CD4-positive, alpha-beta T cell treated with Interleukin-1 beta for 1 hour (primary cell): ENCODE measurements at places on chromosomes 7 and 10.

GRCh38 chr7:50970092-50970491 lies 187.4 kb upstream of the GRB10 start:
- no peak for DNase-seq

DNA sequence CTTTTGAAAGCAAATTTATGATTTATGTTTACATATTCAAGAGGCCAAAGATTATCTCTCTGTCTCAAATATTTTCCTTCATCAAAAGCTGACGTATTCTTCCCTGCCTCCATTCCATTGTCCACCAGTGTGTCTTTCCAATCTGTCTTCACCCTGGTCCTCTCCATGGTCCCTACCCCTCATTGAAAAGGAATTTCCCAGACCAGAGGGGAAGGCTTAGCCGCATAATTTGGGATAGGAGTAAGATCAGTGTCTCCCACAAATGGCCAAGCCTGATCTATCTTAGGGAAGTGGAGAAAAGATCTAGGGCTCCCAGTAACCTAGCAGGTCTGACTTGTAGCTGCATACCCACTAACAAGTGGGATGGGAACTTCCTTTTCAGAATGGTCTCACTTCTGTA lies 46.3 kb upstream of the ZNF800 start:
- no peak for DNase-seq

DNA sequence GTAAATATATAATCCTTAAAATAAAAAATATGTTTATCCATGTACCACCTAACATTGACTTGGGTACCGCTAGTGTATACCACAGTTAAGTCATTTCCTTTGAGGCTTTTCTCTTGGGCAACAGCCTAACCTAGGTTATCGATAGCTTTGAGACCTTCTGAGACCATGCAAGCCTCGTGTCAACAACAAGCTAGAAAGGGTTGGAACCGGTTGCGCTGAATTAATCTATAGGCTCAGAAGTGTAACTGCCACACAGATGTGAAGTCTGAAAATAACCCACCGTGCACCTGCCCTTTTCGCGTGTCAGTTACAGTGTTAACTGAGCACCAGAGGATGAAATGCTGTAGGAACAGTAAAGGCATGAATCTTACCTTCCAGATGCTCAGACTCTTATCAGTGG lies 59.8 kb downstream of the ARID5B start:
- peak; percentile 39 for DNase-seq

DNA sequence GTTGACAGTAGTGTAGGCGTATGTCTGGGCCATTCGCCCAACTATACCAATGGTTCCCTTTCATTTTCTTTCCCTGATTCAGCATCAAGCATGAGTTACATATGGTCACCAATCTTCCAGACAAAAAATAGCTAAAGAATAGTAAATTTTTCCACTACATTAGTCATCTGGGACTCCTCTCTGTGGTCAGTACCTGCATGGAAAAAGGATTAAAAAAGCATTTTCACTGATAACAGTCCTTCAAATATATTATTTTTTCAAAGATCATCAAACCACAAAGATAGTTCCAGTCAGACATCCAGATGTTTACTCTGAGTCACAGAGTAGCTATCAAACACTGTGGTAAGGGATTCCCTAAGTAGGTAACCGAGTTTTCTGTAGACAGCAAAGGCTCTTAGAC lies 302.6 kb upstream of the SEMA3D start:
- DNase-seq, result no peak

DNA sequence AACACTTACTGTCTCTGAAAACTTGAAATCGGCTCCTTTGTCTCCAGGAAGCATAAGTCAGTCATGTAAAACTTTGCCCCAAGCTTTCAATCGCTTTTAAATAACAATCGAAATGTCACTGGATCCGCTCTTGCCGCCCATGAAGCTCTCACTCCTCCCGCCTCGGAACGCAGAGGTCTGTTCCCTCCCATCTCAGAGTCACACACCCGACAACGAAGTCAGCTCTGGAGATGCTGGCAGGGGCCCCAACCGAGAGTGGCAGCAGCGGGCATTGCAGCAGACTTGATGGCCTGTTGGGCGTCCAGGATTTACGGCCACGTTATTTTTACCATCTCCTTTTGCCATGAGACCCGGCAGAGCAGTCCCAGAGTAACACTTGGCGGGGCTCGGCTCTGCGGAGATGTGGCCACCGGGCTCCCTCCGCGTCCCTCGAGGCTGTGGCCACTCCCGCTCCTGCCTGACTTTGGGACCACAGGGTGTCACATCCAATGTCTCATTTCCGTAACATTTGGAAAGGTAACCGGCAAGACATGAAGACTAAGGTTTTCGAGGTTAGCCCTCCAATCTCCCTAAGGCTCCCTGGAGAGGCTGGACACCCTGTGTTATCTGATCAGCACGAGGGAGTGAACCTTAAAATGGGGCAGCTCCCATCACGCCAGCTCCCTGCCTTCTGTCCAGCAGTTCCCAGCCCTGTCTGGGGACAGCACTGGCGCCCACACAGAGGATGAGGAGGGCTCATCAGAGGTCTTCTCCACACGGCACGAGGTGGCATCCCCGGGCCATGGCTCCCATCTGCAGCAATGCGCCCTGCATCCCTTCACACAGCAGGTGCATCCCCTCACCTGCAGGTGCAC lies 62.8 kb upstream of the ADGRA1 start:
- DNase-seq, result no peak

DNA sequence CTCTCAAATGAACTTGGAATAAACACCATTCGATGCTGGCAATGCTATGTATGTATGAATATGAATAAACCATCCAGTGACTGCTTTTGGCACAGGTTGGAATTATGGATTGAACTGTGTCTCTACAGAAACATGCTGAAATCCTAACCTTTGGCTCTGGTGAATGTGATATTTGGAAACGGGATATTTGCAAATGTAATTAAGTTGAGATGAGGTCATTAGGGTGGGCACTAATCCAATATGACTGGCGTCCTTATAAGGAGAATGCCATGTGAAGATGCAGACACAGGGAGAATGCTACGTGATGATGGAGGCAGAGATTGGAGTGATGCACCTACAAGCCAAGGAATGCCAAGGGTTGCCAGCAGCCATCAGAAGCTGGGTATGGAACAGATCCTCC lies 3.4 kb upstream of the ACTR3B start:
- DNase-seq, result no peak

- no peak for DNase-seq
These were observed 610.8 kb downstream of the GATA3 start for GRCh38 chr10:8665322-8665721.

DNA sequence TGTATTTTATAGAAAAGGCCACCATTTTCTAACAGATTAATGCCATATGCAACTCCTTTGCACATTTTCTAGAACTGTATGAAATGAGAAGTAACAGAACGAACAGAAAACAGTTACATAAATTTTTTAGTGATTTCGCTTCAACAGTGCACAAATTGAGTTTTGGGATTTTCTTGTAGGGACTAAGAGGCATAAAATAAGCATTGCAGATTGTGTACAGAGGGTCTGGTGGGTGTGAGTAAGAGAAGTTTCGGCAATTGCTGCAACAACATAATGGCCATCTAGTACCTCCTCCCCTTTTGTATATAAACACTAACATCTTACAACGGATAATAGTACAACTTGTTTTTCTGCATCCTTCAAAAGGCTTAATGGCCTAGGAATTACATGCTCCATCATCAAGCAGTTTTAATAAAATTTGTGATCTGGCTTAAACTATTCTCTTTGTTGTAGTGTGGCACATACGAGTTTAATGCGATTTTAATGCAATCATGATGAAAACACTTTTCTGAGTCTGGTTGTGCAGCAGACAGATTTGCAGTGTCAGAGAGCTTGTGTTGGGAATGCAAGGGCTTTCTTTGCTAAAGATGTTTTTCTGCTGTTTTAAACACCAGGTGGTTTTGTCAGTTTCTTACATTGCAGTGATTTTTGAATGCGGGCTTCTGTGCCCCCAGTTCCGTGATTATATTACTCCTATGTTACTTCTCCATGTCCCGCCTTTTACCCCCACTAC lies 2.9 kb downstream of the GLCCI1 start:
- no peak for DNase-seq

GRCh38 chr10:48740988-48741387 lies 56.3 kb downstream of the WDFY4 start:
- DNase-seq, result no peak

DNA sequence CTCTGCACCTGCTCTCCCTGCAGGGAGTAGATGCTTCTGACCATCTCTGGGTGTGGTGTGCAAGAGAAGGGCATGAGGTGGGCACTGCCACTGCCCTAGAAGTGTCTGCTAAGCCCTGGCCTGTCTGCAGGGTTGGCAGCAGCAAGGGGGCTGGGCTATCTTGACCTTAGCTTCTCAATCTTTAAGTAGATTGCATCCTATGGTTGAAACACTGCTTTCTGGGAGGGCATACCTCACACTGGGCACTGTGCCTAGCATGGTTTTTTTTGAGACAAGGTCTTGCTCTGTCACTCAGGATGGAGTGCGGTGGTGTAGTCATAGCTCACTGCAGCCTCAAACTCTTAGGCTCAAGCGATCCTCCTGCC lies 54.9 kb downstream of the CLIP2 start:
- no peak for DNase-seq

DNA sequence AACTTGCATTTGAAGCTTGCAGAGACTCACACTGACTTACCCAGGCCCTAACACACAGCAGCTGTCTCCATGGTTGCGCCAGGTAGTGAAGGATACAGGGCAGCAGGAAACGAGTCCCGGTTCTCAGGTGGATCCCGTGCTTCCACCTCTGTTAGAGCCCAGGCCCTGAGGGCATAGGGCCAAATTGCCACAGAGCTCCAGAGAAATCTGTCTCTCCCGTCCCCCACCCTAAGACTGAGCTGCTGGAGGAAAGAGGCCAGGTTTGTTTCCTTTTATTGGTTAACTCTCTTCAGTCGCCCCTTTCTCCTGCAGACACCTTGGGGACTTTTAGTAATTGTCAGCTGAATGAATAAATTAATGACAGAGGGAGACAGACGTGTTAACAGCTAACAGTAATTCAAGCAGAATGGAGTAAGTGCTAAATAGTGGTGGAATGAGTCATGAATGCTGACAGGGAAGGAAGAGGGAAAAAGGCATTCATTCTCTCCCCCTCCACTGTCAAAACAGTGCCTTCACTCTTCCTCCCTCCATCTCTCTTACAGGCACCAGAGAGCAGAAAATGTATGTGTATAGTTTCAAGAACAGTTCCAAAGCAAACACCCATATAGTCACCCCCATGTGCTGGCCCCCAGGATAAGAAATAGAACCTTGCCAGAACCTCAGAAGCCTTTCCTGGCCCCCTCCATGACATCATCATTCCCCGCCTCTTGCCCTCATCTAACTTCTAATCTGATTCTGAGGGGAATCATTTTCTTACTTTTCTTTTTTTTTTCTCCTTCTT lies 16.8 kb upstream of the DLG5 start:
- DNase-seq, result no peak

- DNase-seq, result no peak
These were observed 160.6 kb downstream of the ST7 start for GRCh38 chr7:117113871-117114270.

DNA sequence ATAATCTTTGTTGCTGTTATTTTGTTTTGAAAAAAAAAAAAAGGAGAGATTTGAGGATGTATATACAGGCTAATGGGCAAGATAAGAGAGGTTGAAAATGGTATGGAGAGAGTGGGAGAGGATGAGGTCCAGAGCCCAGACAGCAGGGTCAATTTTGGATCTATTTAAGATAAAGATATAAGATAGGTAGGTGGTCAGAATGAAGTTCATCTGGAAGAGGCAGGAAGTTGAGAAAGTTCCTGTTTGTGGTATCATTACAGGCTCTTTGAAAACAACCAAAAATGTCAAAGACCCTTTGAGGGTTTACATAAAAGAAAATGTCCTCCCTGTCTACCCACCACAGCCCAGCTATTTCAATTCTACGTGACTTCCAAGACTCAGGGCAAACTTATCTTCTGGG lies 7.5 kb downstream of the CEP41 start:
- no peak for DNase-seq

- no peak for DNase-seq
These were observed 155.0 kb downstream of the SKAP2 start for GRCh38 chr7:26709210-26709990.

GRCh38 chr10:58576751-58577436 lies 64.2 kb downstream of the BICC1 start:
- DNase-seq, result no peak

- no peak for DNase-seq
These were observed 14.0 kb downstream of the KMT2E start for GRCh38 chr7:105028004-105028403.

- peak; percentile 72 for DNase-seq
These were observed 48.6 kb upstream of the PPIF start for GRCh38 chr10:79298403-79299244.

- peak; percentile 17 for DNase-seq
These were observed 42.6 kb downstream of the ZNF503 start for GRCh38 chr10:75358835-75359421.

DNA sequence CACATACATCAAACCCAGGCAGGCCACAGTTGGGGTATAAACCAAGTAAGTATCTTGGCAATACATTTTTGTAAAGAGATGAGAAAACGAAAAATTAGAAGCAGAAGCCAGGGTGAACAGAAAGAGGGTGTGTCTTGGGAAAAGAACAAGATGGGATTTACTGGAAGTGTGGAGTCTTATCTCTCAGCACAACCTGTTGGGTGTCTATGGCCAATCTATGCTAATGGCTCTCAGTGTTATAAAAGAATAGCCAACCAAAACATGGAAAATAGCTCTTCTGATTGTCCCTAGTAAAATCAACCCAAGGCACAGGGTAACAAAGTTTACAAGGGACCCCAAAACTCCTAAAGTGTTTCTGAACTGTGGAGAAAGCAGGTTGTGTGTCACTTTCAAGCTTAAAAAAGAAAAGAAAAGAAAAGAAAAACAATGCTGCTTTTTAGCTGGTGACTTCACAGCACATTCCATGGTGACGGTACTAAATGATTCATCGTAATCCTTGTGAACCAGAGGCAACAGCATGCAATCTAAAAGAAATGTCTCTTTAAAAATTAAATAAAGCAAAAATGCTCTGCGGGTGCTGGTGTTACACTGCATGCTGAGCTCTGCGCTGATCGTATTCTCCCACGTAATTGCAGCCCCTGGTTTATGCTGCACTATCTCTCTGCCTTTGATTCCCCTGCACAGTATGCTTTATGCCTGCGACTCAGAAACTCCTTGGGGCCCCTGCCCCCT lies 100.8 kb downstream of the C10orf90 start:
- no peak for DNase-seq

DNA sequence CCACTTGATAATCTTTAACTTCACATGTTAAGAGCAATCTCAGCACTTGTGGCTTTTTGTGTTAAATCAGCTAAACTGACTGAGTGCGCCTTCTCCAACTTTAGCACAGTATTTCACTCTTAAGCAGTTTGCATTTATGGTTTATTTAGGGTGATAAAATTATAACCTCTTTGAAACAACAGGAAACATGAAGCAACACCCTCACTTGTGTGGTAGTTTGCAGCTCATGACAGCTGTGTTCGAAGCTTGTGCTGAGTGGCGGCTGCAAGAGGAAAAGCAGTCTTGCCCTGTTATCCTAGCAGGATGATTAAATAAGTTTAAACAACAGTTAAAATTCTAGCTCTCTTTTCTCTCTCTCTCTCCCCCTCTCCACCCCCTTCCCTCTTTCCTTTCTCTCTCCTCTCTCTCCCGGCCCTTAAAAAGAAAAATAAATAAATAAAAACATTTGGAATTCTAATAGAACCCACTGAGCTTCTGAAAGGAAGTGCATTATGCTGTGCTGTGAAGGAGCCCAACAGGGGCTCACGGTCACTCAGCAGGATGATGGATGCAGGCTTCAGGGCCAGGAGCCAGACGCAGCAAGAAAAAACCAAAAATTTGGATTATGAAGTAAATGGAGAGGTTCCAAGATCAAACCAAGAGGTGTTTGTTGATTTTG lies 25.2 kb downstream of the OGDH start:
- peak; percentile 67 for DNase-seq
